ENCODE measurements at places on chromosomes 7 and 10.

GRCh38 chr10:75280236-75280635 lies 44.5 kb upstream of the COMTD1 start:
- DNase-seq = no peak

GRCh38 chr7:107014387-107015023 lies 30.0 kb upstream of the PRKAR2B start:
- DNase-seq = no peak

- DNase-seq = no peak
Observed at GRCh38 chr7:154584352-154585252, 418.3 kb downstream of the PAXIP1 start.

DNA sequence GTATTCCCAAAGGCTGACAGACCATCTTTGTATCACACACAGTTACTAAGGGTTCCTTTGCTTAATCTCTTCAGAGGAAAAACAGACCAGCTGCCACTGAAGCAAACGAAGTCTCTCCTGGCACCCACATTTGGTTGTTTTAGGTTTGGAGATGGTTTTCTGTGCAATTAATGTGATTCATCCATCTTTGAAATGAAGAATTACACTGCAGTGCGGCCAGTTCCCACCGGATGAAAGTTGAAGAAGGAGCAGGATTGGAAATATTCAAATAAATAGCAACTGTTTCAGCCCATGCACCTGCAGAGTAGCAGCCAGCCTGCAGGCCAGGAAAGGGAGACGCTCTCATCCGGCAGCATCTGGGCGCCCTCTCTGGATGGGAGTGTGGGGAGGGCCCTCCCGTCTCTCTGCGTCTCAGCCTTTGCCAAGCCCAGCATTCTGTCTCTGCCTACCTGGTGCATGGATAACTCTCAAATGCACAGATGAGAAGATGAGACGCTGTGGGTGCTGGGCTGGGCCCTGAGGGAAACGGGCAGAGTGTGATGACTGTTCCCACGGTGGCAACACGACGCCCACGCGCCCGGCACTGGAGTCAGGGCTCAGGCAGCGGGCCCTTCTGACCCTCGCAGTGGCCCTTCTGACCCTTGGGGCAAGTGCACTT lies 214.0 kb downstream of the PTPRN2 start:
- DNase-seq = no peak

GRCh38 chr10:129277084-129277483 lies 190.0 kb upstream of the MGMT start:
- DNase-seq = no peak

- no peak for DNase-seq
Observed at GRCh38 chr7:47572939-47573757, 8.8 kb downstream of the TNS3 start.

- no peak for DNase-seq
Observed at GRCh38 chr7:10346032-10346431, 627.6 kb upstream of the PHF14 start.

DNA sequence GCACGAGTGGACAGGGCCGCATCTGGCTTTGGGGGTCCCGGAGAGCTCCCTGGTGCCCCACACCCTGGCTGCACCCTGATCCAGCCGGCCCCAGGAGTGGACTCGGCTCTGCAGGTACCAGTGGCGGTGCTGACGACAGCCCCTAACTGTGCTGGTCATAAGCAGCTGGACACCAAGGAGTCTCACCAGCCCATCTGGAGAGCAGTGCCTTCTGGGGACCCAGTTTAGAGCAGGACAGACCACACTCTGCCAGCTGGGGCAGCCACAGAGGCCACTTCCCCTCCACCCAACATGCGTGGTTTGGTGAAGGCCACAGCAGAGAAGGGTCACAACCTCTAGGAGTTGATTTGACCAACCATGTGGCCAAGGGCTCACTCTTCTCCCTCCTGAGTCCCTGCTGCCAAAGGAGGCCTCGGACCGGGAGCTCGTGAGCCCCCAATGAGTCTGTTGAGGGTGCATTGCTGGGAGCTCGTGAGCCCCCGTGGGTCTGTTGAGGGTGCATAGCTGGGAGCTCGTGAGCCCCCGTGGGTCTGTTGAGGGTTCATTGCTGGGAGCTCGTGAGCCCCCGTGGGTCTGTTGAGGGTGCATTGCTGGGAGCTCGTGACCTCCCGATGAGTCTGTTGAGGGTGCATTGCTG lies 16.0 kb upstream of the INPP5A start:
- no peak for DNase-seq

- DNase-seq = no peak
Observed at GRCh38 chr7:137778511-137778910, 68.3 kb downstream of the DGKI start.

- DNase-seq = no peak
Observed at GRCh38 chr10:116000151-116000842, 272.7 kb downstream of the GFRA1 start.

DNA sequence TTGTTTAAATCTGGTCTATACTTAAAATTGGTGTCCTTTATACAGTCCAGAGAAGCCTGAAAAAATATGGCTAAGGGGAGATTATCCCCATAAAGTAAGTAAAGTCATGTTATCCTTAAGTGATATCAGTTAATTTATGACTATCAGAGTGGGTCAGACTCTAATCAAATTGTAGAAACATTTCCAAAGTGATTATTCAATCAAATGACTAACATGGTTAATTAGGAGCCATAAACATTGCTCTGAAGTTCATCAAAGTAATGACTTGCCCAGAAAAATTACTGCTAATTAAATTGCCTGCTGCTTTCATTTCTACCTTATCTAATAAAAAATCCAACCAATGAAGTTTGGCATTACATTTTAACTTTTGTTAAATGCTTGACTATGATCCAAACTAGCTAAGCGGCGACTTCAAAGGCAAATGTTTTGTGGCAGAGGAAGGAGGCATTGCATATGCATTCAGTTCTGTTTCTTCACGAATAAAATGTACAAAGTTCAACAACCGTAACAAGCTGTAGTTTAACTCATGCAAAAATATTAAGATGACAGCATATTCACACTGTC lies 76.7 kb downstream of the ETV1 start:
- DNase-seq = no peak

- DNase-seq = no peak
Observed at GRCh38 chr7:138645284-138645683, 55.9 kb downstream of the SVOPL start.

DNA sequence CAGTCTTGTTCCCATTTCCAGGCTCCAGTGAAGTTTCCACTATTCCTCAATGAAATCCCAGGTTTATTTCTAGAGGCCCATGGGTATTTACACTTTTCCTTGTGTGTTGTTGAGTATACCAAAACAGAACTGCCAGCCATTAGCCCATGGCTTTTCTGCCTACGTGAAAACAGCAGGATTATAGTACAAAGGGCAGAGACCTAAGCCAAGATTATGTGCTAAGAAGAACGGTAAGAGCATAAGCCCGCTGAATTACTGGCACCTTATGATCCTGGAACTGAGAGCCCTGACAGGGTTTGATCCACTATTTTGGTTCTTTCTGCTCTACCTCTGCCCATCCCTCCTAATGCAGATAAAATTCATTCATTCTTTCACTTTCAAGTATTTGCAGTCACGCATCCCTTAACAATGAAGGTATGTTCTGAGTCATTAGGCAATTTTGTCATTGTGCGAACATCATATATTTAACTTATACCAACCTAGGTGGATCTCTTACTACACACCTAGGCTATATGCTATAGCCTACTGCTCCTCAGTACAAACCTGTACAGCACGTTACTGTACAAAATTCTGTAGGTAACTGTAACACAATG lies 16.0 kb downstream of the SEMA3C start:
- no peak for DNase-seq

DNA sequence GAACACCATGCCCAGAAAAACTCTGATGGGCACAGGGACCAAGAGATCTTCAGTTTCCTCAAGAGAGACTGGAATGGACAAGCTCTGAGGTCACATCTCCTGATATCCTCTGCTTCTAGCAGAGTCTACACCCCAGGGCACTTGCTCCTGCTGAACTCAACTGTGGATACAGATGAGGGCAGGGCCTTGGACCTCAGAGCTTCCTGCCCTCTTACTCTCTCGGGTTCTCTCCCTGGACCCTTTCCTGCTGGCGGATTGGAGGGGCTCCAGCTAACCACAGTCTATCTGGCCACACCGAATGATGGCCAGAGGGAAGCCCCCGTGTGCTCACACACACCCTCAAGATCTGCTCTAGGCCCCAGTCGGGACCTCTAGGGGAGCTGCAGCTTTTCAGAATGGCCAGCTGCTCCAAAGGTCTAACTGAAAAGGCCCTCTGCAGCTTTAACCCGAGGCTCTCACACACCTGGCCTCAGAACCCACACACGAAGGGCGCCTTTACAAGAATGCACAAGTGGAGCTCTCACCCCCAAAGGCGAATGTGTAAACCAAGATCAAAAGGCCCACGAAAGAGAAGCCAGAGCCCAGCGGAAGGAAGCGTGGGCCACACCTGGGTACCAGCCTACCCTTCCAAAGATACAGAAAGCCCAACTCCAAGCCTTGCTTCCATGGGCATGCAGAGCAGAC lies 65.5 kb downstream of the FAM53B start:
- DNase-seq = no peak

DNA sequence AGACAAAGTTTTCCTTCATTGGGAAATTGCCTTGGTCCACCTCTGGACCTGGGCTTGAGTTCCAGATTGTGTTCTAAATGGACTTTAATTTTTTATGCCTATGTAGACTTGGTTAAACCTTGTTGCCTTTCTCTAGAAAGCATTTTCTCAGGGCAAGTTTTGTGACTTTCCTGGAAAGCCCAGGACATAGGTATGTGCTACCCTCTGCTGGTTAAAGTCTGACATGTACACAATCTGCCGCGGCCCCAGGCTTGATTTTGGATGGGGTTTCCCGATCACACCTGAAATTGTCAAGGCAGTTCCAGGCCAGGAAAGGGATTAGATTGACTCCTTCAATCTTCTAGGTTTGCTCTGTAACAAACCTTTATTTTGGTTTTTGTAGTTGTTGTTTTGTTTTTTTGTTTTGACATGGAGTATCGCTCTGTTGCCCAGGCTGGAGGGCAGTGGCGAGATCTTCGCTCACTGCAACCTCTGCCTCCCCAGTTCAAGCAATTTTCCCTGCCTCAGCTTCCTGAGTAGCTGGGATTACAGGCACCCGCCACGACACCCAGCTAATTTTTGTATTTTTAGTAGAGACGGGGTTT lies 14.1 kb upstream of the AKR1B10 start:
- DNase-seq = peak; percentile 34

GRCh38 chr7:90239050-90239449 lies 5.9 kb upstream of the CFAP69 start:
- DNase-seq = no peak

GRCh38 chr10:133126431-133127290 lies 33.4 kb upstream of the KNDC1 start:
- no peak for DNase-seq

DNA sequence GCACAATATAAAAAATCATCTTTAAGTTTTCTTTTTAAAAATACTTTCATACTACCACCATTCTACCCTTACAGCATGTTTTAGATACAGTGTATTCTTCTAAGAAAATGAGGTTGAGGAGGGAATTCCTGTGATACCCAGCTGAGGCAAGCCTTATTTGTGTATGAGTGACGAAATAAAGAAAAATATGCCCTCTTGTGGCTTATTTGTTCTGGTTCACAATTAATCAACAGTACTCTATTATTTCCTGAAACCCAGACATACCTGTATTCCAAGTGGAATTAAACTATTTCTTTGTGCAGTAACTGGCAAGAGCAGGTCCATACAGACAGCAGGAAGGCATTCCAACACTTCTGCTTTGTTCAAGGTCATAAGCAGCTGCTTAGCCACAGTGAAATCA lies 4.5 kb upstream of the SEMA3D start:
- DNase-seq = no peak

DNA sequence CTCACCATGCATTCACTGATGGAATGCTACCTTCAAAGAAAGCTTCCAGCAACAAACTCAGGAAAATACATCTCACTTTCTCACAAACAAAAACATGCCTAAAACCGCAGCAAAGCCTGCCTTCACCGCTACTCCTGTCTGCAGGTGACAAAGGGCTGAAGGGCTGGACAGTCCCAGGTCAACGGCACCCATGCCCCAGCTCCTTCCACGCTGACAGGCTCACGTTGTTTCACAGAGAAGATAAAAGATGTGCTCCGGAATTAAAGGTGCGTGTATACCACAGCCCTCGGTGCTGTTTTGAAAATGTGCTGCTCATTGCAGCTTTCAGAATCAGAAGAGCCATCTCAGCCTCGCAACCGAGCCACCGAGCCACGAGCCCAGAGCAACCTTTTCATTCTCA lies 445.0 kb downstream of the PTPRN2 start:
- DNase-seq = no peak

DNA sequence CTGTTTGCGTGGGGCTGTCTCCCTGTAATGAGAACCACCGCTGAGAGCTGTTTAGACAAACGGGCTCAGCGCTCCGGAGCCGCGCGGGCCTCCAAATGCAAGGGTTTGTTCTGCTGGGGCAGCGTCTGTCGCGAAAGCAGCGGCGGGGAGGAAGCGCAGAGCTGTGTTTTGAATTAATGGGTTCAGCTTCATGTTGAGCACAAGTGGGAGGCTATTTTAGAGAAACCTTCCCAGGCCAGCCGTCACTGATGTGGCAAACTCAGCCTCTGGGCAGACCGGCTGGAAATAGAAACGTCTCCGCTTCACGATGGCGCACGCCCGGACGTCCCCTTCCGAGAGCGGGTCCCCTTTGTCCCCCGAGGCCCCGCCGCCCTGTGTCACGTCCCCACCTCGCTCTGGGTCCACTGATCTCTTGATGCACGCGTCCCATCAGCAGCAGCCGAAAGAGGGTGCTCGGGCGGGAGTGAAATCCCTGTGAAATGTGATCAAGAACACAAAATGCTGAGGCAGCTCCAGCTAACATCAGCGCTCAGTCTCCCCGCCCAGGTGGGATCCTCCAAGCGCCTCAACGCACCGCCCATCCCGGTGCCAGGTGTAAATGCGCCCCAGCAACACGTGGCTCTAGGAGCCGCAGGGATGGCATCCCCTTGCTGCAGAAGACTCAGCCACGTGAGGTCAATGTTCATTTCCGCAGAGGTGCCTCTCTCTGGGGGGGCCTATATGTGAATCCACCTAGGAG lies 44.9 kb downstream of the BAMBI start:
- DNase-seq = no peak

DNA sequence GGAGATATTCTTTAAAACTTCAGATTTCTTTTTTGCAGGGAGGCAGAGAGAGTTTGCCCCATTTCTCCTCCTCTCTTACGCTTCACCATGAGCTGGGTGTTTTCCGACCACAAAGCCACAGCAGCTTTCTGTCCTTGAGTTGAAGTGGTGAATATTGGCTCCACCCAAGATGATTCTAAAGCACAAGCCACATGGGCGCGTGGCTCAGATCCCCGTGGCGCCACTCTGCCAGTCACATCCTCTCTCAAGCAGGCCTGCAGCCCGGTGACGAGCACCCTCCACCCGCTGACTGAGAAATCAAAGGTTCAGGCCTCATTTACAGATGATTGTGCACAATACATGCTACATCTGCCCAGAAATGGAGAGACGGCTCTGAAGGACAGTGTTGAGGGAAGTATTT lies 27.6 kb upstream of the RNF32 start:
- peak; percentile 86 for DNase-seq

Measured in stimulated activated CD4-positive, alpha-beta T cell treated with anti-CD3 and anti-CD28 coated beads, Interleukin-1b, Interleukin-23, amount 100 ng/mL, for 48 hours (primary cell).